ENCODE measurements at places on chromosomes 2 and 18. TPM values are rescaled to one million over a fixed set of nuclear protein-coding genes. Genes with fewer than 3 reads are reported as not detected.
A peak's percentile ranks its signal among the peaks of the same experiment; 100 is the strongest.

DNA sequence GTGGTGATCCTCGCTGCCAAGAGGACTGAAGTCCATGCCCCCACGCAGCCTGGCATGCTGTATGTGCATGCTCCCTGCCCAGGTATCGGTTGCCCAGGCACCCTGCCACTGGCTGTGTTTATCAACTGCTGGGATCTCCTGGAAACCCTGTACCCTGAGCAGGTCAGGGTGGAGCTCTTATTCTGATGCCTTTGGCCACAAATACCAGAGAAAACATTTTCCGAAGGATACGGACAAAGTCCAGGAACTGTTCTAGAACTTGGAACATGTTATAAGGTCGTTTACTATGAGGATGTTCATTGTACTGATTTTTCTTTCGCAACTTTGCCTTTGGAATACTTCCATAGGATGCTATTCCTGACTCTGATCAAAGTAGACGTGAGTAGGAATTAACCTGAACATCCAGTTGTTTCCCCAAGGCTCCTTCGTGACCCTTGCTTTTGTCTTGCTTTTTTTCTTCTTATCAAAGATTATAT, 55.2 kb downstream of the TMEM17 start:
- no peak for DNase-seq

- DNase-seq: no peak
These were observed 300.8 kb downstream of the CNTNAP5 start for GRCh38 chr2:124325667-124326440.

- no peak for DNase-seq
These were observed 104.1 kb downstream of the CHN1 start for GRCh38 chr2:174901075-174901474.

GRCh38 chr2:170596576-170596975, 118.6 kb upstream of the SP5 start:
- no peak for DNase-seq

GRCh38 chr18:47677952-47678351, 252.5 kb downstream of the SMAD2 start:
- DNase-seq: no peak

DNA sequence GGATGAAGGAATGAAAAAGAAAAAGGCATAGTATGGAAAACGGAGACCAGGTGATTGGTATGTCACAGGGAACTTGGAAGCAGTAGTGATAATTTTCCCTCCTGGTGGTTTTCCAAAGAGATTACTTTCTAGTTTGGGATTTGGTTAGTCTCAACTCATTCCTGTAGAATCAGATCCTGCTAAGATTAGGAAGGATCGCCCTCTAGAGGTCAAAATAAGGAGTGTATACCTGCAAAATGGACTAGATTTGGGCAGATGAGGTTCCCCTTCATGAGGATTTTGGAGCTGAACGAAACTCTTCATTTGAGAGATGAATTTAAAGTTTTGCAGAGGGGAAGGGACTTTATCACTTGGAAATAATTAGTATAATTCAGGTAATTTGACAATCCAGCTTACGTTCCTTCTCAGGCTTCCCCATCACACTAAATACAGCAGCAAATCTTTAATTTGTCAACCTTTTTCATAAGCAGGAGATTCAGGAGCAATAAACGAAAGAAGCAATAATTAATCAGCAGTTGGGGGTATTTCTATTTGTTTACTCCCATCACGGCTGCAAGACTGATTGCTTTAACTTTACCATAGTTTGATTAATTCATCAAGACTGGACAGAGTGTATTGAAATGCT, 65.2 kb downstream of the CCDC195 start:
- DNase-seq: peak; percentile 56

GRCh38 chr18:45108754-45109153, 428.1 kb downstream of the SETBP1 start:
- DNase-seq: no peak

- no peak for DNase-seq
These were observed 306.7 kb upstream of the CCDC68 start for GRCh38 chr18:55265984-55266383.

DNA sequence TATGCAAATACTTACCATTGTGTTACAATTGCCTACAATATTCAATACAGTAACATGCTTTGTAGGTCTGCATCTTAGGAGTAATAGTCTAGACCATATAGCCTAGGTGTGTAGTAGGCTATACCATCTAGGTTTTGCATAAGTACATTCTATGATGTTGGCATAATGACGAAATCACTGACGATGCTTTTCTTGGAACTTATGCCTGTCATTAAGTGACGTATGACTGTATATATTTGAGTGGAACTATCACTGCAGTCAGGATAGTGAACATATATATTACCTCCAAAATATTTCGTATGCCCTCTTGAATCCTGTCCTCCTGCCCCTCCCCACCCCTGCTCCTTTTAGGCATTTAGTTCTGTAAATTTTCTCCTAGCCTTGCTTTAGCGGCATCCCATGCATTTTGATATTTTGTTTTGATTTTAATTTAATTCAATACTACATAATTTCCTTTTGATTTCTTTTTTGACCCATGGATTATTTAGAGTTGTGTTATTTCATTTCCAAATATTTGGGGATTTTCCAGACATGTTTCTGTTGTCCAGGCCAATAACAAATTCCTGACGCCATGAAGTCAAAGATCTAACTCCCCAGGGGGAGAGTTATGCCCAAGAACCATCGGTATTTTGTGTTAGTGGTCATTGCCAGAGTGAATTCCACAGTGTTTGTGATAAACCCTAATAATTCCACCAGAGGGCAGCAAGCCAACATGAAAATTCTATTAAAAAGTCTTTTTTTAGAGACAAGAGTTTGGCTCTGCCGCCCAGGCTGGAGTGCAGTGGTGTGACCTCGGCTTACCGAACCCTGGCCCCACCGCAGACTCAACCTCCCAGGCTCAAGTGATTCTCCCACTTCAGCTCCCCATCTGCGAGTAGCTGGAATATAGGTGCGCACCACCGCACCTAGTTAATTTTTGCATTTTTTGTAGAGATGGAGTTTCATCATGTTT, 24.2 kb upstream of the CASP8 start:
- DNase-seq: peak; percentile 53

- DNase-seq: no peak
These were observed 49.1 kb downstream of the CYP1B1 start for GRCh38 chr2:38026846-38027245.

SERPINB12 gene
- not detected for total RNA-seq

ALK gene
- not detected for total RNA-seq

G6PC2 gene
- not detected for total RNA-seq

NMUR1 gene
- total RNA-seq: not detected

RAB6C gene
- not detected for total RNA-seq

All from H4 (cell line).